ENCODE measurements at places on chromosomes 6 and 20.
A peak's percentile ranks its signal among the peaks of the same experiment; 100 is the strongest.

DNA sequence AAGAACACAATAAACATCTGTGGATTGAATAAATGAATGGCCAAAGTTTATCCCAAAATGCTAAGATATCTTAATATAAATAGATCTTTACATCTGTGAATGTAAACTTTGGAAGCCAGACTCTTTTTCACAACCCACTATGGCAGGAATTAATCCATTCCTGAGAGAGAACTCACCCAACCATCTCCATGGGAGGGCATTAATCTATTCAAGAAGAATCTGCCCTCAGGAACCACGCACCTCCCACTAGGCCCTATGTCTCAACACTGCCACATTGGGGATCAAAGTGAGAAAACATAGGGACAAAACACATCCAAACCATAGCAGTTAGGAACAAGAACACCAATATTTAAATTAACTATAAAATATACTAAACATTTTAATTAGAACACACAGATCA lies 3.4 kb downstream of the UBE3D start:
- no peak overlapping the region for H3K4me3 ChIP-seq
- no peaks in the 10 kb centered on the region for H3K27me3 ChIP-seq
- no peak overlapping the region for H3K27ac ChIP-seq
- no peak for DNase-seq
- H3K4me1 ChIP-seq = peaks cover 6% of the 10 kb centered on the region
- H3K36me3 ChIP-seq = peaks cover 18% of the 10 kb centered on the region

GRCh38 chr20:58555078-58555765 lies 40.0 kb upstream of the APCDD1L start:
- no peak overlapping the region for H3K4me3 ChIP-seq
- no peak for DNase-seq
- H3K36me3 ChIP-seq = no peaks in the 10 kb centered on the region
- H3K27ac ChIP-seq = no peak overlapping the region

GRCh38 chr6:144423167-144423566 lies 138.0 kb downstream of the UTRN start:
- no peak overlapping the region for H3K27ac ChIP-seq
- H3K36me3 ChIP-seq = no peaks in the 10 kb centered on the region
- DNase-seq = no peak
- no peak overlapping the region for H3K4me3 ChIP-seq

- peaks cover 21% of the 10 kb centered on the region for H3K4me1 ChIP-seq
- H3K27ac ChIP-seq = no peak overlapping the region
- H3K36me3 ChIP-seq = peaks cover 11% of the 10 kb centered on the region
Measured at GRCh38 chr6:35093783-35094182, 47.4 kb downstream of the TCP11 start.

- H3K36me3 ChIP-seq = peaks cover 50% of the 10 kb centered on the region
- DNase-seq = peak; percentile 63
- peaks cover 13% of the 10 kb centered on the region for H3K27me3 ChIP-seq
- H3K4me3 ChIP-seq = peak overlapping the region; percentile 84
- peaks cover 8% of the 10 kb centered on the region for H3K4me1 ChIP-seq
- H3K27ac ChIP-seq = peak overlapping the region; percentile 97
Measured at GRCh38 chr6:30490026-30490876, 942 bp downstream of the HLA-E start.

DNA sequence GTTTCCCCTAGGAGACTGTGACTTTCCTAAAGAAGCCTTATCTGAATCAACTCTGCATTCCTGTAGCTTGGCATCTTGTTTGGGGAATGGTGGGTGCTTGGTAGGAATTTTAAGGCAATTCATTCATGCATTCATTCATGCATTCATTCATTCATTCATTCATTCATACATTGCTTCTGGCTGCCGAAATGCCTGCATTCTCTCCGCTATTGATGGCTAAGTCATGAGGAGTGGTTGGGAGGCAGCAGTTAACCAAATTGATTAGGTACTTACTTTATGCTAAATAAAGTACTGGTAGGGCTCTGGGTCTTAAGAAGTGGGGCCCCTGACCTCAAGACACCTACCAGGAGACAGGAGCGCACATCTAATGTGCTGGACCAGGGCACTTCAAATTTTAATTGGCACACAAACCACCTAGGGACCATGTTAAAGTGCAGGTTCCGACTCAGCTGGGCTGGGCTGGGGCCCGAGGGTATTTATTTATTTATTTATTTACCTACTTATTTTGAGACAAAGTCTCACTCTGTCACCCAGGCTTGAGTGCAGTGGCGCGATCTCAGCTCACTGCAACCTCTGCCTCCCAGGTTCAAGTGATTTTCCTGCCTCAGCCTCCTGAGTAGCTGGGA lies 127.6 kb downstream of the ANKRD60 start:
- H3K4me1 ChIP-seq = peaks cover 9% of the 10 kb centered on the region
- no peaks in the 10 kb centered on the region for H3K36me3 ChIP-seq
- no peak for DNase-seq
- H3K27me3 ChIP-seq = no peaks in the 10 kb centered on the region
- H3K4me3 ChIP-seq = no peak overlapping the region

- peaks cover 37% of the 10 kb centered on the region for H3K4me1 ChIP-seq
- DNase-seq = no peak
- H3K27me3 ChIP-seq = no peaks in the 10 kb centered on the region
- H3K4me3 ChIP-seq = no peak overlapping the region
Measured at GRCh38 chr6:44477293-44477894, 89.9 kb downstream of the CDC5L start.

DNA sequence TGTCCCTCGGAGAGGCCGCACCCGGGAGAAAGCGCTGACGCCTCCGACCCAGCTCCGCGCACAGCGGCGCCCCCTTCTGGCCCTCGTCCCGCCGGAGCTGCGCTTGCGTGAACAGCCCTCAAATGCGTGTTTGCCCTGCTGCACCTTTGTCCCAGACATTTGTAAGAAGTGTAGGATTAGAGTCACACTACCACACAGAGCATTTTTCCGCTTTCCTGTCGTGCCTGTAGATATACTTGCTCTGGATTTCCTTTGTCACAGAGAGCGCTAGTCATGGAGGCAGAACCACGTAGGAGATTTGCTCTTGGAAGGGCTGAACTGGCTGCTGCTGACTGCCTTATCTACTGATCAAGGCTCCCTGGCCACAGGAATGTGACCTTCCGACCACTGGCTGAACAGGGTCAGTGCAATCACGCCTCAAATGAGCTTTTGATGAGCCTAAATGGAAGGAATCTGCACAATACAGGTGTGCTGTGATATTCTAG lies 62.3 kb downstream of the PAX1 start:
- no peak overlapping the region for H3K4me3 ChIP-seq
- H3K27ac ChIP-seq = no peak overlapping the region

GRCh38 chr20:7379621-7380220 lies 560.5 kb downstream of the HAO1 start:
- no peaks in the 10 kb centered on the region for H3K4me1 ChIP-seq
- no peak for DNase-seq
- H3K4me3 ChIP-seq = no peak overlapping the region
- no peak overlapping the region for H3K27ac ChIP-seq
- no peaks in the 10 kb centered on the region for H3K36me3 ChIP-seq

DNA sequence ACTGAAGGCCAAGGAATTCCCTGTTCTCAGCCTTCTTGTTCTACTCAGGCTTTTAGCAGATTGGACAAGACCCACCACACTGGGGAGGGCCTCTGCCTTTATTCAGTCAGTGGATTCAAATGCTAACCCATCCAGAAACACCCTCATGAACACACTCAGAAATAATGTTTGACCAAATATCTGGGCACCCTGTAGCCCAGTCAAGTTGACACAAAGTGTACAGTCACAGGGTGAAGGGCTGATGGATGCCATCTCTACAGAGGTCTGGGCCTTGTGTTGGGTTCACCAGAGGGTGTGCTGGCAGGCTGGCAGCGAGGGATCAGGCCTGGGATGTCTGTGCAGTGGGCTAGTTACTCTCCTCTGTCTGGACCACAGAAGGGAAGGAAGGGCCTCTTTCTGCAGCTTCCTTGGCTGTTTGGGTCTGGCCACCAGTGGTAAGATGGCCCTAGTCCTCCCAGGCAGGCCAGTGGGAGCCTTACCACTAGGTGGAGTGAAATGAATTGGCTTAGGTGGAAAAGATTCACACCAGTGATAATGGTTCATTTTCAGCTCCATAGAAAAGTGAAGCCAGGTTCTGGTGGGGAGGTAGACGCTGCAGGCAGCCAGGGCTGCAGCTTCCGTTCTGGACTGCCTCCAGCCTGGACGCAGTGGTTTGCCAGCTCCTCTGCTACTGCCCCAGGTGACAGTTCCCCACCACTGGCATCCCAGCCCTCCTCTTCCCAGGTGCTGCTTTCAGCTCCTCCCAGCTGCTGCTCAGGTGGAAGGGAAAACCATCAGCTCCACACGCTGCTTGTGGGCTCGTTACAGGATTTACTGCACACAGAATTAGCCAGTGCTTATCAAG lies 9.2 kb downstream of the TUBB2A start:
- H3K27me3 ChIP-seq = no peaks in the 10 kb centered on the region
- H3K4me1 ChIP-seq = no peaks in the 10 kb centered on the region
- H3K36me3 ChIP-seq = peaks cover 5% of the 10 kb centered on the region
- DNase-seq = no peak
